Kidney capillary endothelial cell (primary cell): ENCODE measurements at places on chromosomes 12 and 14.

- no peak for DNase-seq
These were observed 122.2 kb downstream of the PIWIL1 start for GRCh38 chr12:130459916-130460315.

GRCh38 chr14:32364941-32365340 lies 35.8 kb downstream of the AKAP6 start:
- no peak for DNase-seq

- no peak for DNase-seq
These were observed at the start of gene EFS for GRCh38 chr14:23365036-23365731. Gene EFS (minus strand): TSS chr14:23365172. CDS start chr14:23365025, 147 bp downstream.

DNA sequence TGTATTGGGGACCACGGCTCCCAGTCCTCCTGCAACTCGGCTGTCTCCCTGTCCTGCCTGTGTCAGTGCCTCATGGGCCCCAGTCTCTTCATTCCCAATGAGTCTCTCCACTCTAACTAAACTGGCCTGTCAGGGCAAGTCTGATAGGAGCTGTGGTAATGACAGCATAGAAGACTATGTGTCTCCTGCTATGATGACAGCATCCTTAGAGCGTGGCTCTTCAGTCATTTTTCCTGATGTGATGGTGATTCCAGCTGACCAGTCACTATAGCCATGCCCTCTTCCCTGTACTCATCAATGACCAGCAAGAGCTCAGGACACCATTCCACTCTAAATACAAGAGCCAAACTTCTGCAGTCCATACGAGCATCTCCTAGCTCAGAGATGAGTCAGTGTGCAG lies 339.8 kb downstream of the PCNX1 start:
- DNase-seq = no peak

DNA sequence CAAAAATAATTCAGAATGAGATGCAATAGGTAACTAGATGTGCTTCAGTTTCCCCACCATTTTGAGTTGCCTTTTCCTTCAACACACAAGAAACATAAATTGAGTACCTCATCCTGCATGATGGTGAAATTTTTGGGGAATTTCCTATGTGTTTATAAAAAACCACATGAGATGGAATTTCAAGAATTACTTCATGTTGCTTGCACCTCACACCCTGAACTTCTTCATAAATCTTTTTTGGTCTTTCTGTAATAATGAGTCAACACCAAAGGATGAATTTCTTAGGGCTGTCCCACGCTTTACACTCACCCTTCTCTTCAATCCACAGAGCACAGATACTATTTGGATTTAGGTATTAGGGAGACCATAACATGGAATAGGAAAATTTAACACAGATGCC lies 22.6 kb upstream of the LUM start:
- DNase-seq = no peak

GRCh38 chr14:89121968-89122620 lies 294.9 kb downstream of the FOXN3 start:
- no peak for DNase-seq

DNA sequence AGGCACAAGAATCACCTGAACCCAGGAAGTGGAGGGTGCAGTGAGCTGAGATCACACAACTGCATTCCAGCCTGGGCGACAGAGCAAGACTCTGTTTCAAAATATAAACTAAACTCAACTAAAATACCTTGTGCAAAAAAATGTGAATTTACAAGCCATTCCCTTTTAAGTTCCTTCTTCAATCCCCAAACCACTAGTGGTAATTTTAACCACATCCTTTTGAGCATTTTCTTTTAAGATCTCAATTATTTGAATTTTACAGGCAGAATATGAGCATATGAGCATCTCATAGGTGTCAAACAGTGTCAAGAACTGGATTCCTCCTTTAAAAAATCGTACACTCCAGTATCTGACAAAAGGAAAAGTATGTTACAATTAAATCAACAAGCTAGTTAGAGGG lies 57.0 kb upstream of the NPFF start:
- no peak for DNase-seq

DNA sequence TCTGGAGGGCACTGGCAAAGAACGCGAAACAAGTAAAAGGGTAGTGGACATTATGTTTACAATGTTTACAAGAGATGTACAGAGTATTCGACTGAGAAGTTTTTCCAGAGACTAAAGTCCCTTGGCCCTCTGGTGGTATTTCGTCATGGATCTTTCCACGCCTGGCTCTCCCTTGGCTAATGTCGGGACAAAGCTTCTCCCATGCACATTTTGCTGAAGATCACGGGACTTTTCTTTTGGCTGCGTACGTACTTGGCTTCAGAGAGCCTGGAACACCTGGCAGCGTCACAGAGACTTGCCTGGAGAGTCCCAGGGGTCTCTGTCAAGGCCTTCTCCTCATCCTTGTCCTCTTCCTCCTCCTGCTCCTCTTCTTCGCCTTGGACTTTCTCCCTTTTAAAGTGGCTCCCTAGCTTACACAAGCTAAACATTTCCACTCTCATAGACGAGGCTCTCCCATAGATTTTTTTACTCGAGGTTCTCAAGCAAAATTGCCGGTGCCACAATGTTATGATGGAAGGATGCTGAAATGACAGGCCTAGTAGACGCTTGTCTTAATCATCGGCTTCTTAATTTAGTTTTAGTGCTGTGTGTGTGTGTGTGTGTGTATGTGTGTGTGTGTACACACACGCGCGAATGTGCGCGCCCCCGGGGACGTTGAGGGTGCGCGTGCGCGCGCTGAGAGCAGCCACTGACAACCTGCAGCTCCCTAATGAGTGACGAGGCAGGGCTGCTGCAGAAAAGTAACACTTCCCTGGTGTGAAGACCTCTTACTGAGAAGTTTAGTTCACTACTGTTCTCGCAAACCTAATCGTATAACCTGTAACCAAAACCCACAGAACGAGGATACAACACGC lies 4.9 kb upstream of the FOXG1 start:
- DNase-seq = no peak

- peak; percentile 21 for DNase-seq
These were observed 423.2 kb downstream of the ATP23 start for GRCh38 chr12:58364389-58365086.

DNA sequence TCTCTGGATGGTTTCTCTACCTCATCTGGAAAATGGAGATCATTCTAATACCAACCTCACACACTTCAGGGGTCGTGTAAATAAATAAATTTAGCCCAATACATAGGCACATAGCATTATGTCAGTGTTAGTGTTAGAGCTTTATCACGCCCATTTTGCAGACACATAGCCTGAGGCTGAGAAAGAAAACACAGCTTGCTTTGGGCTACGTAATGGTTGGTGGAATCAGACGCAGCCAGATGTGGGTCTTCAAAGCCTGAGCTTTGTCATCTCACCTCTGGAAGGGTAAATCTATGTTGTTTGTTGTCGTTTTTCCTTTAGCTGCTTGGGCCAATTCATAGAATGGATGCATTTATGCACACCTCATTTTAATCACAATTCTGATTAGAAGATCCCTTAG lies 191.6 kb downstream of the RBM19 start:
- DNase-seq = no peak

- no peak for DNase-seq
These were observed 5.2 kb upstream of the RIMKLB start for GRCh38 chr12:8692573-8692972.

GRCh38 chr12:1846421-1847405 lies 26.3 kb downstream of the LRTM2 start:
- no peak for DNase-seq

DNA sequence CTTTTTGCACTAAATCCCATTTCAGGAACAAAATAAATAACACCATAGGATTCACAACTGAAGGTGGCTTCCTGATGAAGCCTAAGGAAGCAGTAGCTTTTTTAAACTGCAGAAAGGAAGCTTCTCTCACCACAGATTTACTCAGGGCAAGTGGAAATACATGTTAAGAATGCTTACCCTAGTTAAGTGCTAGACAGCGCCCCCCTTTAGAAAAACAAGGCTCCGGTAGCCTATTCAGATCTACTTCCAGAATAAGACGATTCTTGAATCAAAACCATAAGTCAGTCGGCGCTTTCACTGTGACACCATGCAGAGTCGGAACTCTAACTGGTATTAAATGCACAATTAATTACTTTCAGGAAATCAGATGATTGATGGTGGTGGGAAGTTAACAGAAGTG lies 41.9 kb downstream of the E2F7 start:
- no peak for DNase-seq

DNA sequence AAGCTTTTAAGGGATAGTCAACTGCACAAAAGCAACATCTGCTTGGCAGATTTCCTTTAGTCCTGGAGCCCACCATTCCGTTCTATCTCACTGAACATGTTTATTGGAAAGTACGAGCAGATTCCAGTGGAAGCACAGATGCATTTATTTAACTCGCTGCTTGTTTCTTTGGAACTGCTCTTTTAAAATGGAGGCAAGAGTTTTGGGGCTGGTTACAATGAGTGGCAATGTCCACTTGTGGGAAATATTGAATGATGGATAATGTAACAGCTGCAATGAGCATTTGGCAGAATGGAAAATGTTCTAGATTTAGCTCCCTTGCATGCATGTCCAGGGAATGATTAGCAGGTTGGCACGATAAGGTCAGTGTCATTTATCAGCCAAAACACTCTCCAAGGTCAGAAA lies 163.0 kb downstream of the ATP23 start:
- no peak for DNase-seq

DNA sequence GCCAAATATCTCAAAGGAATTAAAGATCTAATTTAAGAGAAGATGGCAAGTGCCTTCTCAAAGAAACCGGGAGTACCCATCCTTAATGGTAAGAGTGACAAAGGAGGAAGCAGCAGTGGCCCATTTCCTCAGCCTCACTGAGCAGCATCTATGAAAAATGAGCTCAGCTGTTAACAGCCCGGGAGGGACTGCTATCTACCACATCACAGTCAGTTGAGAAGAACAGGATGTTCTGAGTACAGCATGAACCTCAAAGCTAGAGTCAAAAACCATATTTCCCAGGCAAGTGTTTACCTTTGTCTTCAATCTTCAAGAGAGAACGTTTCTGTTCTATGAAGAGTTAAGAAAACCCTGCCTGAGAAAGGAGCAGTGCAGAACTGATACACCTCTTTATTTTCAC lies 115.0 kb downstream of the BTG1 start:
- DNase-seq = no peak

- no peak for DNase-seq
These were observed 1.7 kb upstream of the GPR68 start for GRCh38 chr14:91246051-91246852.

DNA sequence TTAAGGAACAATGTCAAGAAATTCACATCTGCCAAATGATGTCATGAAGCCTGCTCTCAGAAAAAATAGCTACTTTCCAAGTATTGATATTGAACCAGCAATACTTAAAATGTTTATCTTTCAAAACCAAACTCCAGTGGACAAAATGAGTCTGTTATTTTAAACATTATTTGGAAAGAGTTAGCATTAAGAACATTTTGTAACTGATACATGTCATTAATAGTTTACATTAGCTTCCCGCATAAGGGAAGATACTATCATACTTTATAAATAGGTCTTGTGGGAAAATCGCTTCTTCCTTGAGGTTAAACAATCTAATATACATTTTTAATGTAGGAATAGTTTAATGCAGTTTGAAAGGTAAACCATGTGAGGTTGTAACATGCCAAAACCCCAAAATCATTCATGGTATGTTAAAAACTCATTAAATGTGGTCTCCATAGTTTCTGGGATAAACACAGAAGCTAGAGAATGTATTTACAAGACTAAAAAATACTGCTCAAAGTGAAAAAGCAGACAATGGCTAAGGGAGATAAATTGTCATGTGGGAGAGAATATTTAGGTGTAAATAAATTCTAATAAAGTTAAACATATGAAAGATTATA lies 73.4 kb upstream of the ATP2B1 start:
- DNase-seq = no peak

DNA sequence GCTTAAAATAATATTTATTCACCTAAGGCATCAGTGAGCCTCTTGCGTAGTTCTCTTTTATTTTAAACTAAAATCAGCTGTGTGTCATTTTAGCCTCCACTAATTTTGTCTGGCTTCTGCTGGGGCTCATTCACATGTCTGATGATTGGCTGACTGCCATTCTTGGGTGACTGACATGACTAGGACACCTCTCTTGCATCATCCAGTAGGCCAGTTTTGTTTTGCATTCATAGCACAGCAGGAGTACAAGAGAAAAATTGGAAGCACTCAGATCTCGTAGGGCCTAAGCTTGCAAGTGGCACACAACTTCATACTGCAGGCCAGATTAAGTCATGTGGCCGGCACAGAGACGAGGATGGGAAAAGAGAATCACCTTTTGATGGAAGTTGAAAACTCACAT lies 1226.5 kb downstream of the GALC start:
- DNase-seq = no peak

- no peak for DNase-seq
These were observed 49.0 kb downstream of the GPHB5 start for GRCh38 chr14:63269561-63270225.

DNA sequence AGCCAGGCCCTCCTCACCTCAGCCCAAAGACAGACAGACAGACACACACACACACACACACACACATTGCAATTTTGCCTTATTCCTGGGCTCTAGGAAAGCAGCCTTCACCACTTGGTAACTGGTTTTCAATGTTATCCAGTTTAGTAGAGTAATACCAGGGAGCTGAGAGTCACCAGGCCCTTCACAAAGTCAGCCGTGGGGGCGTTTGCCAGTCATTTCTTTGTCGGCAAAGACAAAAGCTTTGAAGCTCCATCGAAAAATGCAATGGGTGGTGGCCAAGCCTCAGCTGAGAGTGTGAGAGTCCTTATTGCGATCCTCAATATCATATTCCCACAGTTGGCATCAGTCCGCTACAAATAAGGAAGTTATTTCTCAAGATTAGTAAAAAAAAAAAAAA lies 8.1 kb upstream of the KCNA5 start:
- no peak for DNase-seq

GRCh38 chr14:32706721-32707519 lies 231.8 kb upstream of the NPAS3 start:
- DNase-seq = no peak

DNA sequence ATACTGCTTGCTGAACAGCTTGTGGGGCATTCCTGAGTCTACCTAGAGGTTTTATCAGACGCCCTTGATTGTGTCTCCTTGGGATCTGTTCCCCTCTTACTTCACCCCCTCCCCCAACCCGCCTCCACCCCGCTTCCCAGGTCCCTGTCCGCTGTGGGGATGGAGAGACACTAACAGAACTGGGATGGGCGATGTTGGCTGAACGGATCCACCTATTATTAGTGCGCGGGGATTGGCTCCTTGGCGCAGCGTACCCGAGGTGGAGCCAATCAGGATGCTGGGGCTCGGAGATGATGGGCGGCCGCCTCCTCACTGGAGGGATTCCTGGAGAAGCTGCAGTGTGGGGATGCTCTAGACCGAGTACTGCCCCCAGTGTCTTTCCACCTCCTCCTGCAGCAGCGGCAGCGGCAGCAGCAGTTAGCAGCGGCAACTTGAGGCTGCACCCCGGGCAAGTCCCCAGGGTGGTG lies at the start of gene SYT1:
Gene SYT1, plus strand, starts transcription at position 372 of the 467 bp plus-strand sequence.
- DNase-seq = peak; percentile 65

- DNase-seq = no peak
These were observed 39.1 kb downstream of the SPATA7 start for GRCh38 chr14:88424573-88424972.

GRCh38 chr12:120362516-120363273 lies 6.3 kb downstream of the MSI1 start:
- no peak for DNase-seq

- DNase-seq = peak; percentile 31
These were observed 92.9 kb upstream of the EGLN3 start for GRCh38 chr14:34043627-34044372.

- no peak for DNase-seq
These were observed 7.3 kb upstream of the INF2 start for GRCh38 chr14:104682107-104682593.

GRCh38 chr12:56980268-56980667 lies 22.9 kb upstream of the RDH16 start:
- no peak for DNase-seq

- no peak for DNase-seq
These were observed 161.8 kb downstream of the PAH start for GRCh38 chr12:102755266-102755665.
